ENCODE measurements at places on chromosomes 3 and 15.

GRCh38 chr3:177652556-177653291 is 455.4 kb upstream of the TBL1XR1 start:
- no peak for DNase-seq

DNA sequence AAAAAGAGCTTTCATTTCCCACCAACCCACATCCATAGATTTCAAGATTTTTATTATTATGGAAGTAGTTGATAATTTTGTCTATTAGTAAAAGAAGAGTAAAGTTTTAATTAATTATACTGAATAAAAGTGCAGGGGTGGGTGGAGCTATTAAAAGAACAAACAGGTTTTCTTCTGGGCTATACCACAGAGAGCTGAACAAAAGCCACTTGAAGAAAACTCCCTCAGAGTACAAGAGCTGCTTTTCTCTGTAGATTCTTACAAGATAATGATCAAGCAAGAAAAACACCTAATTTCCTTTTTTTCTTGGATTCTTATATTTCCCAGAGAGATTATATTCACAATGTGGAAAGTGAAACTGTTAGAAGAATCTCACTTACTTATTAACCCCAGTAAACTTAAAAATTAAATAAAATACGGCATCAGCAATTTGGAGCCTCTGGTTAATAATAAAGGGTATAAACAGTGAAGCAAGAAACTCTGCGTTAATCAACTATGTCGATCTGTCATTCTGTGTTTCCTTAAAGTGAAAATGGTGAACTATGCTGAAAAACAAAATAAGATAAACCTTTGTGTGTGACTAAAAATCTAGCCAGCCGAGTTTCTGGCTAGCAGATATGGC is 84.9 kb downstream of the THBS1 start:
- DNase-seq = no peak

DNA sequence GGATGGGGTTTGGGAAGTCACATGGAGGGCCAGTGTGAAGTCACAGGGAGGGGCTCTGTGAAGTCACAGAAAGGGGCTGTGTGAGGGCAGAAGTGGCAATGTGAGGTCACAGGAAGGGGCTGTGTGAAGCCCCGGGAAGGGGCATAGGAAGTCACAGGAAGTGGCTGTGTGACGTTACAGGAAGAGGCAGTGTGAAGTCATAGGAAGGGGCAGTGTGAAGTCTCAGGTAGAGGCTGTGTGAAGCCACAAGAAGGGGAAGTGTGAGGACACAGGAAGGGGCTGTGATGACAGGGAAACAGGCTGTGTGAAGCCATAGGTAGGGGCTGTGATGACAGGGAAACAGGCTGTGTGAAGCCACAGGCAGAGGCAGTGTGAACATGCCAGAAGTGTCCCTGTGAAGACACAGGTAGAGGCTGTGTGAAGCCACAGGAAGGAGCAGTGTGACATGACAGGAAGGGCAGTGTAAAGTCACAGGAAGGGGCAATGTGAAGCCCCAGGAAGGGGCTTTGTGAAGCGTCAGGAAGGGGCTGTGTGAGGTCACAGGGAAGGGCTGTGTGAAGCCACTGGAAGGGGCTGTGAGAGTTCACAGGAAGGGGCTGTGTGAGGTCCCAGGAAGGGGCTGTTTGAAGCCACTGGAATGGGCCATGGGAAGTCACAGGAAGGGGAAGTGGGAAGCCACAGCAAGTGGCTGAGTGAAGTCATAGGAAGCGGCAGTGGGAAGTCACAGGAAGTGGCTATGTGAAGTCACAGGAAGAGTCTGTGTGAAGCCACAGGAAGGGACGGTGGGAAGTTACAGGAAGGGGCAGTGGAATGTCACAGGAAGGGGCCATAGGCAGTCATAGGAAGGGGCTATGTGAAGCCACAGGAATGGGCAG is 37.1 kb downstream of the GASK1A start:
- no peak for DNase-seq

DNA sequence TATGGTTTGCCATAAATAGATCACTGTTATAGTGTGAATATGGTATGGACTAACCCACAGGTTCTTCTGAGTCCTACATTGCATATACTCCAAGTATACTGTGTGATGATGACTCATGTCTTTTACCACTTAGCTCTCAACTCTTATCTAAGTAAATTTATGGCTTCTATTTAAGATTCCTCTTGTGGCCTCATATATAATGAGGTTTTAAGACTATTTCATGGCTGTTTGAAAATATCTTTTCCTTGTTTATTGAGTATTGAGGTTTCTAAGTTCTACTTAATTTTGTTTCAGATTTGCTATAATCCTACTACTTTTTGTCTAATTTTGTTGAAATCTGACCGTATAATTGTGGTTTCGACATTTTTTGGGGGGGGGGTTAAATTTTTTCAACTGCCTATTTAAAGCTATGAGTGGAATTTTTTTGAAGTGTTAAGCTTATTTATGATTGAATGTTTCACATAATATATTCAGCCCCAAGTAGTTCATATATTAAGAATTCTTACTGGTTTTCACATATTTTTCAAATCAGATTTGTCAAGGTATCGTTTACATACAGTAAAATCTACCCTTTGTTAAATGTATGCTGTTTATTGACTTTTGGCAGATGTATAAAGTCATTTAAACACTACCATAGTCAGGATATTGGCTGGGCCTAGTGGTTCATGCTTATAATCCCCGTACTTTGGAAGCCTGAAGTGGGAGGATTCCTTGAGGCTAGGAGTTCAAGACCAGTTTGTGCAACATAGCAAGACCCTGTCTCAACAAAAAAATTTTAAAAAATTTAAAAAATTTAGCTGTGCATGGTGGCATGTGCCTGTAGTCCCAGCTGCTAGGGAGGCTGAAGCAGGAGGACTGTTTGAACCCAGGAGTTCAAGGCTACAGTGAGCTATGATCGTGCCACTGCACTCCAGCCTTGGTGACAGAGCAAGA is 11.7 kb downstream of the SLC25A36 start:
- DNase-seq = no peak

DNA sequence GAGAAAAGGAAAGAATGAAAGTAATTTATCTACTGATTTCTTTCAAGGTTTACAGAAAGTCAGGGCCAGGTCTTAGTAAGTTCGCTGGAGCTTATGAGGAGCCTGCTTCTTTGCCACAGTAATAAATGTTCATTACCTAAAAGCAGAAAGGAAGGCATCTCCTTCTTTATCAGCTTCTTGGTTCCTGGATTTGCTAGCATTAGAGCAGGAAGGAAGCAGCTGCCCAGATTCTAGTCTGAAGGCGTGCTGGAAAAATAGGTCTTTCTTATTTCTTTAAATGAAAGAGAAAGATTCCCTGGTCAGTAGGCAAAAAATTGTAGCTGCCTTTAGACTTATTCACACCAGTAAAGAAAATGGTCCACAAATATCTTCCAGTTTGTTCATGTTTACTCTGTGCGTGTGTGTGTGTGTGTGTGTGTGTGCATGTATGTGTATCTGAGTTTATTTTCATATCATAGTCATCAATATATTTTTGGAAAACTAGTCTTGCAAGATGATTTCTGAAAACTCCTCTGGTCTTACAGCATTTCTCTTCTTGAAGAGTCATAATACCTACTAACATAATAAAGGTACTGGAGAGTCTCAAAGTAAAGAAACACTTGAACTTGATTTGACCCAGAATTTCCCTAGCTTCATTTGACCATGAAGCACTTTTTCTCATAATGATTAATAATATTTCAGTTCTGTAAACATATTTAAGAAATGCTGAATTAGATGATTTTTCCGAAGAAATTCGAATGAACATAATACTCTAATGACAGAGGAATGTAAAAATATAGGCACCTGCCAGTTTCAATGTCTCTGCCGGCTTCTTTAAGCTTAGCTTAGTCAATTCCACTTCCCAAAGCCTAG is 255.3 kb upstream of the ZPLD1 start:
- no peak for DNase-seq

DNA sequence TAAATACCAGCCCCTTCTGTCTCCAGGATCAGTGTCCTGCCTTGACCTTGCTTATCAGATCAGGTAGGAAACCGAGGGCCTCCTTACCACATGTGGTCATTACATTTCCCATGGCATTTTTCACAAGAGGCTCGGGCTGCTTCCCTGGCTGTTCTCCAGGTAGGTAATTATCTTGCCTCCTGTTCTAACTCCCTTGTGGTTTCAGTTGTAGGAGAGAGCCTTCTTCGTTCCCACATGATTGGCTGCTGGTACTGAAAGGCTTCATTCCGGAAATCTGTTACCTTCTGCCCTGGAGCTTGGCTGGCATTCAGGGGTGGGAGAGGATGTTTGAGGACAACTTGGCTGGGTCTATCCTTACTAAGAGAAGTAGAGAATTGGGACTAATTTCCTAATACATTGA is 46.8 kb upstream of the RORA start:
- no peak for DNase-seq

DNA sequence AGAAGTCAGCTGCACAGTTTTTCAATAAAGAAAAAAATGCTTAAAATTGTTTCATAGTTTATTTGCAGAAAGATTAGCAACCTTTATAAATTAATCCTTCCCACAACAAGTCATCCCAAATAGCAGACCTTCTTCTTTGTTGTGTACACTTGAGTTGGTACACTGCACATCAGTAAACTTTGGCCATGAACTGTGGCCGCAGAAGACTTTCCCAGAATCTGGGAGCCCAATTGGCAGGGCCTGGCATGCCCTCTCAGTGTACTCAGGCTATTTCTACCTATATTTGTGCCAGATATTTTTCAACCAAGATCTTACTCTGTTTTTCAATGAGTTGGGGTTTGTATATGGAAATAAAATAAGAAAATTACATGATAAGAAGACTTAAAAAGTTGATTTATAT is 133.1 kb downstream of the DIPK2A start:
- DNase-seq = no peak

DNA sequence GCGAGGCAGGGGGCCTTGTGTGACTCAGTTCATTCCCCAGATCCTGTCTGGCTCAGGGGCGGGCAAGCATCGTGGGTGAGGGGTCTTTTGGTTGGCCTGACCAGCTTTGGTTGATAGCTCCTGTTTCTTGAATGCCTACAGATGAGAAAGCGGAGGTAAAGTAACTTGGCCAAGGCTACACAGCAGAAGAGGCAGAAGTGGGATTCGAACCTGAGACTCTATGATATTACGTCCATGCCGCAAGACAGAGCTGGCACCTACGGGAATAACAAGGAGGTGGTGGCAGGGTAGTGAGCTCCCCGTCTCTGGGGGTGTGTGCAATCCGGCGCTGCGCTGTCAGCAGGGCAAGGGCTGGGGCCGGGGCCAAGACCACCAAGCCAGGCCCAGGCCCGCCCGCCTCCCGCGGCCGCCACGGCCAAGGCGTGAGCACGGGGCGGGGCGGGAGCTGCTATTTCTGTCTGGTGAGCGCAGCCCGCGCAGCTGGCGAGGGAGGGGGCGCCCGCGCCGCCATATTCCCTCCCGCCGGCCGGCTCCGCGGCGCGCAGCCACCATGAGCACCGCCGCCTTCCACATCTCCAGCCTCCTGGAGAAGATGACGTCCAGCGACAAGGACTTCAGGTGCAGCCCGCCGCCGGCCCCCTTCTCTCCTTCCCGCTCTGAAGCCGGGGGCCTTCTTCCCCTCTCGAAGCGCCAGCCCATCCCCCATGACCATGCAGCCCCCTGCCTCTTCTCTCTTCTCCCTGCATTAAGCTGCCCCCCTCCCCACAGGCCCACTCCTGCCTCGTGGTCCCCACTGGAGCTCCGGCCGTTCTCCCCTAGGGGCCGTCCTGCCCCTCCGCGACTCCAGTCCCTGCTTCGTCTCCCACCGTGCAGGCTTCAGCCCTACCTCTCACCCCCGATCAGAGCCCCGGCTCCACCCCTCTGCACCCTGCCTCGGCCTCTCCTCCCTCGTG is at the start of gene CAND2:
Gene CAND2, plus strand, starts transcription at position 510 of the 953 bp plus-strand sequence. Its CDS starts 41 bp downstream, at position 551.
- peak; percentile 11 for DNase-seq

DNA sequence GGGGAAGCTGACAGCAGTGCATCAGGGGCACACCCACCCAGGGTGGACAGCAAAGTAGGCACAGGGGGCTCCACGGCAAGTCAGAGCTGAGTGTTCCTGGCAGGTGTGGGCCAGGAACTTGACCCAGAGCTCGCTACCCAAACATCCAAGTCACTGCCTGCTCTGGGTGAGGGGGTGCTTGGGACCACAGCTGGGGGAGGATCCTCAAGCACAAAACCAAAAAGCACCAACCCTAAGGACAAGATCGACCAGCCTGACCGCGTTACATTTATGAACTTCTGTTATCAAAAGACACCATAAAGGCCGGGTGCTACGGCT is 101.2 kb downstream of the CHSY1 start:
- no peak for DNase-seq

DNA sequence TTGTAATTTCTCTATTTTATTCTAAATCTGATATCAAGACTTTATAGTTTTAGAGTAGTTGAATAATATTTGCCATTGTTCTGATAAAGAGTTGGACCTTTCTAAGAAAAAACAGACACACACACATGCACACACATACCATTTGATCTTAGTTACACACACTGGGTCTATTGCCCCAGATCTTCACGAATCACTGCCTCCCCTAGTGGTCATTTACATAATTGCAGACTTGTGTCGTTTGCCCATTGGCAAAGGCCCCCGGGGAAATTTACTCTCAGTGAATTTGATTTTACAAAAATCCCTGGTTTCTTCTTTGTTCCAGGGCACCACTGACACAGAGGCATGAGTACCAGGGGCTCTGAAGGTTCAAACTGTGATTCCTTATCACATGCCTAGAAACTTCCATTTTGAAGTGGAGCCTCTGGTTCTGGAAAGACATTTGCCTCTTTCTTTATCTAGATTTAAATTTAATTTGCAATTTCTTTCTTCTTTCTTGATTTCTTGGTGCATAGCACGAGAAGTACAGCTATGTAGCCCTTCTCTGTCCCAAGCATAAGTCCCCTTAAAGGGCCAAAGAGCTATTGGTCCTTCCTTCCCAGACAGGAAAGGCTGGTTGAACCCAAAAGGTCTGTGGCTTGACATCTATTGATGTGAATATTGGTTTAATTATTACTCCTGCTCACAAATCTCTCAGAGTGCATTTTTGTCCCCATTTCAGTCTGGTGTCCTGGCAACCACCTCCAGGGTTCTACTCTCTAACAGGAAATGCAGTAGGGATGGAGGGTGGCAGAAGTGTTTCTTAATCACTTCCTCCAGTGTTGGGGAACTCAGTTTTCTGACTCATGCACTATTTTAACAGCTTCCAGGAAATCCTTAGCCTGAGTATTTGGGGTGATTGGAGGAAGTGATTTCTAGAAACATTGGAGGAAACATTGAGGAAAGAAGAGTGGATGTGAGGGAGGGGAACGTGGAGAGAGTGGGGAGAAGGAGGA is 32.4 kb upstream of the SLC6A11 start:
- no peak for DNase-seq

DNA sequence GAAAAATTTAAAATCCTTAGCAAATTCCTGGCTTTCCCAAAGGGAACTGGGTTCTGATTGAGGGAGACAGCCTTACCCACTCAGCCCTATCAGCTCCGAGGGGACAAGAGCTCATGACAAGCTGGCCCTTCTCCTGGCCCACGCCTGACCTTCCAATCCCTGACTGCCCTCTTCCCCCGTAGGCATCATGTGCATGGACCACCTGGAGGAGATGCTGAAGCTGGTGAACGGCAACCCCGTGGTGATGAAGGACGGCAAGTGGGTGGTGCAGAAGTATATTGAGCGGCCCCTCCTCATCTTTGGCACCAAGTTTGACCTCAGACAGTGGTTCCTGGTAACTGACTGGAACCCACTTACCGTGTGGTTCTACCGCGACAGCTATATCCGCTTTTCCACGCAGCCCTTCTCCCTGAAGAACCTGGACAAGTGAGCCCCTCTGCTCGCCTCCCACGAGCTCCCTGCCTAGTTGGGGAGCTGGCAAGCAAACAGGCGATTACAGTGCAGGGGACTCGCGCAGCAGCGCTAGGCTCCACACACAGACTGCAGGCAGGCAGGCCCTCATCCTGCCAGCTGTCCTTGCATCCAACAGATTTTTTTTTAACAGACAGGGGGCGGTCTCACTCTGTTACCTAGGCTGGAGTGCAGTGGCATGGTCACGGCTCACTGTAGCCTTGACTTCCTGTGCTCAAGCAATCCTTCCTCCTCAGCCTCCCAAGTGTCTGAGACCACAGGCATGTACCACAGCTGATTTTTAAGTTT is 16.8 kb downstream of the RPUSD3 start:
- no peak for DNase-seq

Measured in activated T-helper 1 cell treated with Interleukin-2 at 50 U/mL for 16 hours (primary cell).